ENCODE measurements at places on chromosomes 3 and 15.

GRCh38 chr15:36571301-36571700, 8.1 kb upstream of the CDIN1 start:
- no peak for ATAC-seq

- no peak for ATAC-seq
Measured at GRCh38 chr3:179881791-179882190, 154.9 kb downstream of the PEX5L start.

DNA sequence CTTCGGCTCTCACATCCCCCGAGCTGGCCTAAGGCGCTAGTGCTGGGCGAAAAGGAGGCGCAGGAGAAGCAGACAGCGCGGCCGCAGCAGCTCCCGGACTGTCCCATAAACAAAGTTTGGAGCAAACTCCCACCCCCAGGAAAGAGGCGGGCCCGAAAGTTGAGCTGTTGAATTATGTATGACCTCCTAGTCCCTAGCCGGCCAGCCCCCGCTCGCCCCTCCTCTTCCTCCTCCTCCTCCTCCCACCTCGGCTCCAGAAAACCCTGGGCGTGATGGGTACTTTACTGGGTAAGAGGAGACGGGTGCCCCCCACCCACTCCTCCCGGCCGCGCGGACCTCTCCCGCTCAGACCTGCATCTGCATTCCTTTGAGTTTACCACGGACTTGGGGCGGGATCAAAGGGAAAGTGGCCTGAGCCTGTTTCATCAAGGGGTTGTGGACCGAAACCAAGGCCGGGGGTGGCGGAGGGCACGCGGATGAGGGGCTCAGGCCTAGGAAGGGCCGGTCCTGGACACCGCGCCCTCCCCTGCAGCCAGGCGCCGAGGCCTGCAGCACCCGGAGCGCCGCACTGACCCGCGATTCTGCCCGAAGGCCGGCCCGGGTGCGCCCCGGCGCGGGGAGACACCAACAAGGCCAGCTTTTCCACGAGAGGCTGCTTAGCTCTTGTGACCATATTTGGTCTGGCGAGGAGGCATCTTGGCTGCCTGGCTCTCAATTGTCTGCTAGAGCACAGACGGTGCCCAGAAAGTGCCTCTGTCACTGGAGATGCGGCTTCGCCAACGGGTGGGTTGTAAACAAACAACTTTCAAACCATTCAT, at the start of gene WWTR1:
WWTR1 (minus strand) TSS at position 100 of the 818 bp plus-strand sequence. CDS start 719 bp downstream, outside the sequence.
- ATAC-seq: peak; percentile 46

- ATAC-seq: no peak
Measured at GRCh38 chr3:7913283-7913682, 588.3 kb upstream of the LMCD1 start.

DNA sequence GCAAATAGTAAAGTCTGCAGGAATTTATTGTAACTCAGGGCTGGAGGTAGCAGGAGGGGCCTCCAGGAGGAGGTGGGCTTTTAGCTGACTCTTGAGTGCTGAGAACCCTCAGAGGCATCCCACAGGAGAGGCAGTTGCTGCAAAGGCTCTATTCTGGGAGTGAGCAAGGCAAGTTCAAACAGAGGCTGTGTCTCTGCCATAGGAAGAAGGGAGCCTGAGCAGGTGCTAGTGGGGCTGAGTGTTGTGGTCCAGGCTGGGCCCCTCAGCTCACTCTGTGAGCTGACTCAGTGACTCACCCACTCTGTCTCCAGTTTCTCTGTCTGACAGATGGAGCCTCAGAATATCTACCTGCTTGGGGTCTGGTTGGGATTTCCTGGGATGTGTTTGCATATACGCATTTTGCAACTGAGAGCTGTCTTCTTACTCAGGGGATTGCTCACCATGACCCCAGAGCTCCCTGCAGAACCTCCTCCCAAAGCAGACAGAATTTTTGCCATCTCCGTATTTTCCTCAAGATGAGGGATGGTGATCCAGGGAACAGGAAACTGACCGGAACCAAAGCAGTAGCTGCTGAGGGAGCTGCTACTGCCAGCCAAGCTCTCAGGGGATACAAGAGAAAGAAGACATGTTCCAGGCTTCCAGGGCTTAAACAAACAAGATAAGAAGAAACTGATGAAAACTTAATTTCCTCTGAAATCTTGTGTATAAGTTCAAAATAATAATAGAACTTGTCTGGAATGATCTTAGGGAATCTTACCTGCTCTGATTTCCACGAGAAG, 13.6 kb upstream of the NOX5 start:
- no peak for ATAC-seq

GRCh38 chr3:112781599-112781998, 65.1 kb downstream of the CD200R1L start:
- no peak for ATAC-seq

DNA sequence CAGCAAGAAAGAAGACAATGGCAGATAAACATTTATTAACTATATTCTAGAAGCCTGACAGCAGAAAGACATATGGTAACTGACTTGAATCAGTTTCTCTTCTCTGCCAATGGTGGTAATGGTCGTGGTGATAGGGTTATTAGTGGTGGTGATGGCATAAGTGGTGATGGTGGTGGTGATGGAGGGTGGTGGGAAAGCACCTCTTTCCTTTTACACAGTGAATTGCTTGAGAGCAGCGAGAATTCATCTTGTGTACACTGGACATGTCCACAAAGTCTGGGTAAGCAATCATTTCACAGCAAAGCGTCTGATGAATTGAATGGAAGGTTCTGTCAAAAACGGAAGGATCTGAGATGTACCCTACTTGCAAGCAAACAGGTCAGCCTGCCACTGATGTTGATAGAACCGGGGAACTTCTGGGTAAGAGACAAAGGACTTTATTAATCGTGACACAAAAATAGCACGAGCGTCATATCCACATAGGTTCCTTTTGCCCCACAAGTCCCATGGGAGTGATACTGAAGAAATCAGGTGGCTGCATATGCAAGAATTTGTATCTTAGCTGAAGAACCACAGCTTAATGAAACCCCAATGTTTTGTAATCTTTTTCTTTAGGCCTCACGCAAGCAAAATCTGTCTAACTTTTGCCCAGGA, 23.5 kb upstream of the TBC1D5 start:
- no peak for ATAC-seq

DNA sequence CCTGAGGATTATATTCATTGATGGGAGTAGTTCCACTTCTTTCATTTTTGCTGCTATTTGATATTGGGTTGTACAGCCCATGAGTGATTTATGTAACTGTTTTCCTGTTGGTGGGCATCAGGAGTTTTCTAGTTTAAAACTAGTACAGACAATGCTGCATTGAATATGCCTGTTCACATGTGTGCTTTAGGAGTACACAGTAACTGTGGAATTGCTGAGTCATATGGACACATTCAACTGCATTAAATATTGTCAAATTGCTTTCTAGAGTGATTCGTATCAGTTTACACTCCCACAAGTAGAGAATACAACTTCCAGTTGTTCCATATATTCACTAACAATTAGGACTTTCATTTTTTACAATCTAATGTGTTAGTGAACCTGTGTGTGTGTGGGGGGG, 59.8 kb upstream of the THSD4 start:
- no peak for ATAC-seq

- ATAC-seq: no peak
Measured at GRCh38 chr3:108472001-108472591, 38.3 kb downstream of the MYH15 start.

DNA sequence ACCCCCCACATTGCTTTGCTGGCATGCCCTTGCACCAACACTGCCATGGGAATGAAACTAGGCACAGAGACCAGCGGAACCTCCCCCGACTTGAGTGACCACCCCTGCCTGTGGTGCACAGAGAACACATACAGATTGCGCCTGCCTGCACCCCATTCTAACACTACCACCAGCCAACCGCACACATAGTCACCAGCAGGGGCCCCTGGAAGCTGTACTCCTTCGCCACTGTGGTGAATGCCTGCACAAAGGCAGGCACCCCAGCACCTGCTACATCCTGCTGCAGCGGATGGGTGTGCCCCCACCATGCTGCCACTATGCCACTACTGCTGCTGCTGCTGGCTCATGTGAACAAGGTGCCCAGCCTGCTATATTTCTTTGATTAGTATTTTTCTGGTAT, 27.4 kb upstream of the DNAAF4 start:
- ATAC-seq: no peak

DNA sequence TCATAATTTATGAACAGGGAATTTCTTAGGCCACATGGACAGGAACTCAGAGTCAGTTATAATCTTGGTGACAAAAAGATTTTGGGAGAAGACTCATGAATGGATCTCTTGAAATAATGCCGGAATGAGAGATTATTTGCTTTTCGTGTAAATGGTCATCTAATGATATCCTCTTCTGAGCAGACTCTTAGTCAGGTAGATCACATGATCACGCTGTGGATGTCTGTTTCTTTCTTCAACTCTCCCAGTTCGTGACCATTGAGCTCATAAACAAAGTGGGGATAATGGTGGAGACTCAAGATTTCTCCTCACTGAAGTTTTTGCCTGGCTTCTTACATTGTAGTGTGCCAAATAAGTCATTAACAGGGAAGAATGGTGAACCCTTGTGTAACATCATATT, 133.1 kb upstream of the CBLB start:
- no peak for ATAC-seq

DNA sequence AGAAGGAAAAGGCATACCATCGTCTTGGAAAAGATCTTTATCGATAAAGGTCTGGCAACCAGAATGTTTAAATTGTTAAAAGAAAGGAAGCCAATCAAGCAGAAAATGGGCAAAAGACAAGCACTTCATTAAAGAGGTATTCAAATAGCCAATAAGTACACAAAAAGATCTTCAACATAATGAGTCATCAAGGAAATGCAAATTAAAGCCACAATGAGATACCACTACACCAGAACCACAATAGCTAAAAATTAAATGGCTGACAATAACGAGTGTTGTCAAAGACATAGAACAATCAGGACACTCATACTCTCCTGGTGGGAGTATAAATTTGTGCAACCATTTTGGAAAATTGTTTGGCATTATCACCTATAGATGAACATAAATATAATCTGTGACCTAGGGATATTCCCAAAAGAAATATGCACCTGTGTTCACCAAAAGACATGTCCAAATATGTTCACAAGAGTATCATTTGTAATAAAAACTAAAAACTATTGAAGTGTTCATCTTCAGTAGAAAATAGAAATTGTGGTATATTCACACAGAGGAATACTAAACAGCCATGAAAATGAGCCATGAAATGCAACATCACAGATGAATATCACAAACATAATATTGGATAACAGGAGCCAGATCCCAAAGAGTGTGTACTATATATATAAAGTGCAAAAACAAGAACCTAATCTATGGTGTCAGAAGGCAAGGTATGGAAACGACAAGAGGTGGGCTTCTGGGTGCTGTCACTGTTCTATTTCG, 14.4 kb upstream of the BTBD1 start:
- ATAC-seq: no peak
